ENCODE measurements at places on chromosomes 7 and 10.

GRCh38 chr7:141012696-141013344, 1.9 kb downstream of the MRPS33 start:
- DNase-seq, result no peak

- DNase-seq, result no peak
These were observed 52.6 kb downstream of the MBL2 start for GRCh38 chr10:52720018-52720417.

- no peak for DNase-seq
These were observed 2.1 kb downstream of the CBLL1 start for GRCh38 chr7:107746006-107746405.

- DNase-seq, result no peak
These were observed 81.8 kb downstream of the SEMA3A start for GRCh38 chr7:84112771-84113170.

DNA sequence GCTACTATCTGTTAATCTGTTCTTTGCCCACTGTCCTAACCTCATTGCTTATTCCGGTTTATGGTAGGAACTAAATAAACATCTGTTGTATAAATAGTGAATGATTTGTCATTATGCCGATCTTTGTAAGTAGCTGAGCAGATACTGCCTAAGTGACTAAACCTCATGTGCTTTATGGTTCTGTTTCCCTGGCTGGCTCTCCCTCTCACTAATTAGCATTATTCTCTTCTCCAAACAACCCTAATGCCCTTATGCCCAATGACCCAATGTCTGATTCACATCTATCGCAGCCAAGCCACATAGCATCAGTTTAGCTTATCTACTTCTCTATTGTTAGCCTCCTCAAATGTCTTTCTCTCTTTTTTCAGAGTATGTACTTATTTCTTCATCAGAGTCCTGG, 462.3 kb upstream of the POT1 start:
- no peak for DNase-seq

GRCh38 chr7:33530664-33531063, 374.7 kb upstream of the BMPER start:
- DNase-seq, result no peak

DNA sequence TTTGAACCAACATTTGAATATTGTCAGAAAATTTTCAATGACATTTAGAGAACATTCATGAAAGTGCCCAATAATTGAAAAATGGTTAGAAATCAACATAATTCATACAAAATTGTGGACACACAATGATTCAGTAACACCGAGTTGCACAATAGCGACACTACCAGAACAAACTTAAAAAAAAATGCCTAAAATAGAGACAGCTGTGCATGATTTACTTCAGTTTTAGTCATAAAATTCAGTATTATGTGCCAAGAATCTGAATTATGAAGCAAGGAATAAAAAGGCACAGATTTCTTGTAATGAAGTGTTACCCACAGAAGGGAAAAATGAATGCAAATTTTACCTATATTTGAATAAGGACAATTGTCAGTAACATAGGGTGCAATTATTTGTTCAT, 396.0 kb downstream of the SEMA3D start:
- no peak for DNase-seq

GRCh38 chr10:6383096-6383812, 180.5 kb downstream of the PFKFB3 start:
- DNase-seq, result no peak

GRCh38 chr10:125174360-125174759, 14.0 kb upstream of the CTBP2 start:
- DNase-seq, result no peak

DNA sequence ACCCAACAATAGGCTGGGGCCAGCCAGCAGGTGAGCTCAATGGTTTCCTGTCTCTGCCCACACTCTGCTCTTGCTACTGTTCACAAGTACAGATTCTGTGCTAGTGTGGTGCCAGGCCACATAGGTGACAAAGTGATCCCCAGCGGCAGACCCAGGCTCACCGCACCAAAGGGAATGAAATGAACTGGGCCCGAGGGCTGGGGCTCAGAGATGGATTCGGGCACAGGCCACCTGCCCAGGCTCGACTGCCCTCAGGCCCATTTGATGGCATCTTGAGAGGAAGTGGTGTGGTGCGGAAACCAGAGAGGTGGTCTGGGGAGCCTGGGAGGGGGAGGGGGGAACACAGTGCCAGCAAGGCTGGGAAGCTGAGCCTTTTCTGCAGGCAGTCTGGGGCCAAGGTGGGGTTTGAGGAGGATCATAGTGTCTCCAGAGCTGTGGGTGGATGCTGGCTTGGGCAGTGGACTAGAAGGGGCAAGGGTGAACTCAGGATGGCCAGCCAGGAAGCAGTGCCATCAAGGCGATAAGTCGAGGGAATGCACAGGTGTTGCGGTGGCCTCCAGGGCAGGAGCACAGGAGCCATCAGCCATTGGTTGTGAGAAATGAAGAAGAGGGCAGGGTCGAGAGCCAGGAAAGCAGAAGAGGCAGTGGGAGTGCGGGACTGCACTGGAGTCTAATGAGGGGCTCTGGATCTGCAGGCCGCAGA, 85.2 kb downstream of the ARHGAP22 start:
- DNase-seq, result no peak

DNA sequence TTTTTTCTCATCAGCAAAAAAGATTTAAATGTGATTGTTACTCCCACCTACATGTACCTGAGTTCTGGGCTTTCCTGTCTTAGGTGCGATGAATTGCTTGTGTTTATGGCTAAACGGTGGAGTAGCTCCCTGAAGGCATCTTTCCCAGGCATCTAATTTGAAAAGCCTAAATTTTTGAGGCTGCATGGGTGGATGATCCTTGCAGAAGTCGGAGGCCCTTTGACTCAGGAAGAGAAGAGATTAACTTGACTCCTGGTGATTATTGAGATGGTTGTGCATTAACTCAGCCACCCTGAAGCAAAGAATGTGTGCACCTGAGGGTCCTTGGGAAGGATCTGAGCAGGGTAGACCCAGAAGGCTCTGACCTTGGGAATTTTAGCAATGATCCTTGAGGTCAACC, 155.6 kb upstream of the SEMA3C start:
- DNase-seq, result no peak

- no peak for DNase-seq
These were observed 282.1 kb downstream of the KCND2 start for GRCh38 chr7:120554960-120555571.

DNA sequence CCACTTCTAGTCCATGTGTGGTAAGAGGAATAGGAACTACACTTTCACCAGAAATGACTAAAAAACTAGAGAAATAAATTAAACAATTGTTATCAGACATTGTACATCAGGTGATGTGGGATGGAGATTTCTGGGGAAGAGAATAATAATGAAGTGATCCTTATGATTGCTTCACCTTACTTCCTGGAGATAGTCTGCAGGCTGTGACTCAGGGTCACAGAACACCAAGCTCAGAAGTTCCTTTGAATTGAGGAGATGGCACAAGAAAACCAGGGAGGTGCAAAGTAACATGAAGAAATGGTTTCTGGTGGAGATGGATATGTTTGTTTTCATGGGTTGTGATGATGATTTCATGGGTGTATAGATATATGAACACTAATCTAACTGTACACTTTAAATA, 44.5 kb downstream of the ZWINT start:
- DNase-seq, result no peak

GRCh38 chr10:31618541-31619291, 299.7 kb downstream of the ZEB1 start:
- no peak for DNase-seq

GRCh38 chr10:121927318-121927840, 452 bp downstream of the ATE1 start:
- no peak for DNase-seq

DNA sequence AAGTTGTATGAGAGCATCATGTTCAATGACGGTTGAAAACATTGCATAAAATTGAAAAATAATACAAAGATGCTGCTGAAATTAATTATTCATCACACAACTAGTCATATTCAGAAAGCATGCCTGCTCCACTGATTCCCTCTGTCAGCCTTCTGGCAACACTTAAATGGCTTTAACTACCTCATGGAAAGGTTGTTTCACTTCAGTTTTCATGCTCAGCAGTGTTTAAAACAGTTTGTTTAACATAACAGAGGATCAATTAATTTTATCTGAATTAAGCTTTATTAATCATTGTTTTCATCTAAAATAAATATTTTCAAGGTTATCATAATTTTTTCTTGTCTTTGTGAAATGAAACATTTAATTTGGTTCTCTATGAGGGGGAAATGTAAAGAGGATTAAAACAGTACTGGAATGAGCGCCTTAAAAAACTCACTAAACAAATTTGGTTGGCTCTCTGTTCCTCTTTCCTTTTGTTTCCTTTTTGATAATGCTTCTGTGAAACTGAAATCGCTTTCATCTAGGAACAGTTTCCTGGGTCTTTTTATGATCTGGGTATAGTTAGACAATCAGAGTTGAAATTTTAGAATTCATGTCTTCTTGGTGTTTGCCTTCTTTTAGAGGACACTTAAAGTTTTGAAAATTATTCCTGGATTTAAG, 427.4 kb downstream of the SH2D4B start:
- DNase-seq, result no peak

GRCh38 chr10:128642502-128642901, 516.3 kb upstream of the MKI67 start:
- no peak for DNase-seq

DNA sequence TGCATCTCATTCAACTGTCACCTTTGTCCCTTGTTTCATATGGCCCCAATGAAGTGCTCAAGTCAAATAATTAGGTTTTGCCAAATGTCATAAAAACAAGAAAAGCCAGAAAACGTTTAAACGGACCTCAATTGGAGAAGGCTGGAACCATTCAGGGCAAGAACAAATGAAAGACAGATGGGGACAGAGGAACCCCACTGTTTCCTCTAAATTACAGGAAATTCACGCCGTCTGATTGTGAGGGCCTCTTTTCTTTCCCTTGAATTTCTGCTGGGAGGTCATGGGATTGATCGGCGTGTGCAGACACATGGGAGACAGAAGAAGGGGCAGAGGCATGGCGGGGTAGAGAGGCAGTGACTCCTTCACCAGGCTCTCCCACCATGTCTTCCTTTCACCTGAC, 656.4 kb downstream of the KCNMA1 start:
- DNase-seq, result no peak

DNA sequence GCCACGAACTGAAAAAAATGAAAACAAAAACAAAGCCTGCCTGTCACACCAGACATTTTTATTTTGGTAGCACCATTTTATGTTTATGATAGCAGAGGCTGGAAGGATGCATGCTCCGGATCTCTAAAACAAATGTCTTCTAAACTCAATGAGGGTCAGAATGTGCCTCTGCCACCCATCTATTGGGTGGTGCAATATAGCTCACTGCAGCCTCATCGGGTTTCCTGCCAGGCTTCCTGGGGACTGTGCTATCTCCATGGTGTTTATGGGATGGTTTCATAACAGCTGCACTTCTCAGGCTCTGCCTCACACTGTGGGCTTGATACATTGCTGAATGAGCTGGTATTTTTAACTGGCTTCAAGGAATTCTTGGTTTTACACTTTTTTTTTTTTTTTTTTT, 94.4 kb downstream of the ITIH5 start:
- DNase-seq, result no peak

DNA sequence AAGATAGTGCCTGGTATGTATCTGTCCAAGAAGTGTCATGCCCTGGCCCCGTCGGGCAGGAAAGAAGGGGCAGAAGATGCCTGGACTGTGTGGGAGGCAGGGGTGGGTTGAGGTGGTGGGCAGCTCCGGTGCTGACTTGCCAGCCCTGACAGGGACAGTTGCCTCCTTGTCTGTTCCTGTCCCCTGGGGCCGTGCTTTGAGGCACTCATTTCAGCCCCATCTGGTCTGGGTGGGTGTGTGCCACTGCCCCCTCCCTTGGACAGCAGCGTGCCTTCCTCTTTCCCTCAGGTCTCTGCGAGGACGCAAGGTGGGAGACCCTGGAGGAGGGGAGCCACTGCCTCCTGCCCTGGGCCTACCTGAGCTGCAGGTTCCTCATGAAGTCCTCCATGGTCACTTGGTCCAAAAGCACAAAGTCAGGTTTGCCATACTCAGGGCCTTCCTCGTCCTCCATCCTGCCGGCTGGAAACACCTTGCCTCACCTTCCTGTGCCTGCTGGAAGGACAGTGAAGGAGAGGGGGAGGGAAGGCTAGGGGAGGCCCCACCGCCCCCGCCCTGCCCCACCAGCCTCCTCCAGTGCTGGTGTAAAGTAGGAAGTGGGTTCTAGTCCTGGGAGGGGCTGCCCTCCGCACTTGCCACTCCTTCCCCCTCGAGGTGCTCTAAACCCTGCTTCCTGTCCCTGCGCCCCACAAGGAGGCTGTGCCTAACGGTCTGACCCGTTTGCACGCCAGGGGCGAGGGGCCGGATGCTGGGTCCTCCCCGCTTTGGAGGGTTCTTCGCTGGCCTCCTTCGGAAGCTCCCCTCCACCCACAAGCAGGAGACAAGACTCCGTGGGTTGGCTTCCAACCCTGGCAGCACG, at the start of gene MYO1G:
MYO1G (minus strand) TSS at position 505 of the 856 bp plus-strand sequence; CDS start at position 451, 54 bp downstream.
- peak; percentile 71 for DNase-seq

GRCh38 chr10:33036670-33037069, 78.6 kb upstream of the ITGB1 start:
- DNase-seq, result no peak

DNA sequence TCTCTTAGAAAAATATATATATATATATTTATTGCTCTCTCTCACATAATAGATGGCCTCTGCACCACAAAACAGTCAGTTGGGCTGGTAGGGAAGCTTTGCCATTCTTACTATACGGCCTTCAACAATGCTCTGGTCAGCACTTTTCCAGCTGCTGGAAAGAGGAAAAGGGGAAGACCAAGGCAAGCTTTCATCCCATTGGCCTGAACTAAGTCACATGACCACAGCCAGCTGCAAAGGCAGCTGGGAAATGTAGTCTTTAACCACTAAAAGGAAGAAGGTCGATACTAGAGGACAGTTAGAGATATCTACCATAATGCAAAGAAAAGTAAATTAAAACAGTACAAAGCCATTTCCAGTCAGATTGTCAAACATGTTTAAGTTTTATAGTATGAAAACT, 58.4 kb upstream of the MACROH2A2 start:
- DNase-seq, result no peak

All from stimulated activated CD4-positive, alpha-beta T cell treated with anti-CD3 and anti-CD28 coated beads, Interleukin-15, amount 100 ng/mL, for 1 hour (primary cell).